ENCODE measurements at places on chromosomes 11 and 22.

DNA sequence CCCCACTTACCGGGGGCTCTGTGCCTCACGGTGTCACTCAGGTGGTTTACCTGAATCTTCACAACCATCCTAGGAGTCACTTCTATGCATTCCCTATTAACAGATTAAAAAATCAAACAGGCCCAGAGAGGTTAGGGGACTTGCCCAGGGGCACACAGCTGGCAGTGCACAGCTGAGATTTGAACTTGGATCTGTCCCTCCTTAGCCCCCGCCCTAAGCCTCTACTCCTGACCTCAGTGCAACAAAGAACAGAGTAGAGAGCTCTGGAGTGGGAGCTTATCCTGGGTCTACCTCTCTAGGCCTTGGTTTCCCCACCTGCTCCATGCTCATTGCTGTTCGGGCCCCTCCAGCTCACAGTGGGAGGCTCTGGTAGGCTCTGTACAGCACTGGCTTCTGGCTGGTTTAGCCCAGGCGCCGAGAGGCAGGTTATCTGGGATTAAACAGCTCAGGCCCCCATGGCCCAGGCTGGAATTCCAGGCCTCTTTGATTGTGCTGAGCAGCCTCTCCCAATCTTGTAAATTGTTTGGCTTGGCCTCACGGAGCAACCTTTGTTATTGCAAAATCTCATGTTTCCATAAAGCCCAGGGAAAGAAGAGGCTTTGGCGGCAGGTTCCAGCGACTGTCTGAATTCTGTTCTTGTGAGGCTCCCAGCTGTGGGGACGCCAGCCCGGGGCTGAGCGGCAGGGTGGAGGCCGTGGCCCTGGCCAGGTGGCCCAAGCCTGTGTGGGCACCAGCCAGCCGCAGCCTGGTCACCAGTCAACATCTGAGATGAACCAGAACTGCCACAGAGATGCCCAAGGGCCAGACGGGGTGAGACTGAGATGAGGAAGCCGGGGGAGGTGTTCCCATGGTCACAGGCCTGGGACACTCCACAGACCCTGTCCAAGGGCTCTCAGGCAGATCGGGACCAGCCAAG is 28.9 kb upstream of the SHISAL1 start:
- DNase-seq: no peak

GRCh38 chr11:3169255-3170043 is 4.3 kb upstream of the OSBPL5 start:
- DNase-seq: no peak

DNA sequence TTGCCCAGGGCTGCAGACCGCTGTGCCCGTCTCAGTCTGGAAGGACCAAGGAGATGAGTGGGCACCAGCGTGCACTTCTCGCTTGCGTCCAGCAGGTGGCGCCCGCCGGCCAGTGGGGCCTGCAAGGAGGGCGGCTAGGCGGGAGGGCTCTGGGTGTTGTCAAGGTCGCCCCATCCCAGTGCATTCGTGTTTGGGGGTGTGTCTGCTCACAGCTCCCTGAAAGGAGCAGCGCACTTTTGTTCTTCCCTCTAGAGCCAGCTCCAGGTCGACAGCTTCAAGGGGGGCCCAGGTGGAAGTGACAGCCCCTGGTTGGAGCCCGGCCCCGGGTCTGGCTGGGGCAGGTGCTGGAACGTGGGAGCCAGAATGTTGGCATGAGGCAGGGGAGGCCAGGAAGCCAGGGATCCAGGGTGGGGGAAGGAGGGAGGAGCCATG is 23.4 kb upstream of the MPPED1 start:
- peak; percentile 79 for DNase-seq

DNA sequence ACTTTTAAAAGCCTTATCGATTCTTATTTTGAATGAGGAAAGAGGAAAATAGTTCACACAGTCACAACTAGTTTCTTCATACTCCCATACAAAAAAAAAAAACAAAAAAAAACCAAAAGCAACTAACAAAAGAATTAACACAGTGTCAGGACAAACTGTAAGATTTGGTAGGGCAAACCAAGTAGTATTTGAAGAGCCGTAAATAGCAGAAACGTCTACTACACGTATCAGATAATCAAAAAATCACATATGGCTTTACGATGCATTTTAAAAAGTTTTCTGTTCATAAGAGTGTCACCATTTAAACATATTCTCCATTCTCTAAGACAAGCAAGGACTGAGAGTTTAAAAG is 2.3 kb downstream of the PICALM start:
- DNase-seq: no peak

DNA sequence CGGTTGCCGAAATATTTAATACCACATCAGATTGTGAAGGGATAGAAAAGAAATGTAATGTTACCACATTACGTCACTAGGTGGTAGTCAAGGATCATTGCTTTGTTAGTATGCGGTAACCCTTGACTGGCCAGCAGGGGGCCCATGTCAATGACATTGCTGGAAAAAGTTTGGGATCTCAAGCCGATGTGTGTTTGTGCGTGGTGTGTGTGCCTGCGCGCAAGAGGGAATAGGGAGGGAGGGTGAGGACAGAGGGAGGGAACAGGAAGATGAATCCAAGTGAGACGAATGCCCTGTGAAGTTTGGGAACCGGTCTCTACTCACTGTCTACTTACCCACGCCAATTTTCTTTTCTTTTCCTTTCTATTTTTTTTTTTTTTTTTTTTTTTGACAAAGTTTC is 10.7 kb upstream of the MRGPRX2 start:
- peak; percentile 75 for DNase-seq

GRCh38 chr22:47607486-47607885 is 845.0 kb downstream of the TBC1D22A start:
- no peak for DNase-seq

DNA sequence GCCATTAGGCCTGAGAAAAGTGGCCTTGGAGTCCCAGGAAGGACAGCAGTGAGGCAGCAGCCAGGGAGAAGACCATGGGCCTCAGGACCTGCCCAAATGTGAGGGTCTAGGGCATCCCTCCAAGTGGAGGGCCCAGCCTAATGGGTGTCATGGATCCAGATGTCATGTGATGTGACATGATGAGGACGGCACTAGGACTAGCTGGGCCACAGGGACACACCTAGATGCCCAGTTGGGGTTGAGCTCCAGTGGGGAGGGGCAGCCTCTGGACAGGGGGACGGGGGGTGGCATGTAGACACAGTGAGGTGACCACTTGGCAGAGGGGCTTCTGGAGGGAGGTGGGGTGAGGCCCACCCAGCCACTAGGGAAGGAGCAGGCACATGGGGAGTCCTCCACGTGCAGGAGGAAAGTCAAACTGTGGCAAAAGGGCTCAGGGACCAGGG is 5.4 kb downstream of the SCARF2 start:
- DNase-seq: no peak

DNA sequence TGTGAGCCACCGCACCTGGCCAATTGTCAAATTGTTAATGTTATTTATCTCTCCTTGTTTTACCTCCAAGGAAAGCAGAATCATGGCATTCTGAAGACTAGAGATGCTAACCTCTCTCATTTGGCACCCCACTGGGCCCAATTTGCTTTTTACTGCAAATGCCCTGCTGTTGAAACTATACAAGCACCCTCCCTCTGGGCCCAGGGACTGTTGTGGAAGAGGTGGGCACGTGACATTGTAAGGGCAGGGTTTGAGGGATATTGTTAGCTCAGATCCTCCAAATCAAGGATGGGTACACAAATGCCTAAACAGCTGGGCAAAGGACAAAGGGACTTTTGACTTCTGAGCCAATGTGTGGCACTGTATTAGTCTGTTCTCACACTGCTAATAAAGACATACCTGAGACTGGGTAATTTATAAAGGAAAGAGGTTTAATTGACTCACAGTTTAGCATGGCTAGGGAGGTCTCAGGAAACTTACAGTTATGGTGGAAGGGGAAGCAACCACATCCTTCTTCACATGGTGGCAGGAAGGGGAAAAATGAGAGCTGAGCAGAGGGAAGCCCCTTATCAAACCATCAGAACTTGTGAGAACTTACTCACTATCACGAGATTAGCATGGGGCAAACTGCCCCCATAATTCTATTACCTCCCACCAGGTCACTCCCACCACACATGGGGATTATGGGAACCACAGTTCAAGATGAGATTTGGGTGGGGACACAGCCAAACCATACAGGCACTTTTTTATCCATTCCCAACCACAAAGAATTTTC is 6.5 kb upstream of the ALDH3B2 start:
- DNase-seq: no peak

GRCh38 chr22:19970479-19971275 is 29.1 kb upstream of the TXNRD2 start:
- peak; percentile 79 for DNase-seq

- peak; percentile 66 for DNase-seq
Observed at GRCh38 chr11:74020539-74020938, 11.7 kb upstream of the UCP3 start.

DNA sequence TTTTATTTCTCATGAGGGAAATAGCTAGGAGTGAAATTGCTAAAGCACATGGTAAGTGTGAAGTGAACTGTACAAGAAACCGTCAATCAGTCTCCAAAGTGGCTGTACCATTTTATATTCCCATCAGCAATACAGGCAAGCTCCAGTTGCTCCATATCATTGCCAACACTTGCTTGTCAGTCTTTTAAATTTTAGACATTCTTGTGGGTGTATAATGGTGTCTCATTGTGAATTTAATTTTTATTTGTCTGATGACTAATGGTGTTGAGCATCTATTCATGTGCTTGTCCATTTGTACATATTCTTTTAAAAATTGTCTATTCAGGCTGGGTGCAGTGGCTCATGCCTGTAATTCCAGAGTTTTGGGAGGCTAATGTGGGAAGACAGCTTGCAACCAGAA is 34.1 kb upstream of the SMCO4 start:
- no peak for DNase-seq

GRCh38 chr11:7451952-7452494 is 33.3 kb upstream of the OLFML1 start:
- no peak for DNase-seq

- DNase-seq: no peak
Observed at GRCh38 chr11:60991457-60991856, 20.0 kb downstream of the CD6 start.

- DNase-seq: no peak
Observed at GRCh38 chr11:69666752-69667536, 8.2 kb downstream of the LTO1 start.

GRCh38 chr22:23240639-23241389 is 60.5 kb downstream of the BCR start:
- DNase-seq: peak; percentile 55

- DNase-seq: peak; percentile 67
Observed at GRCh38 chr11:125404811-125405790, 91.0 kb downstream of the FEZ1 start.

All from activated CD4-positive, alpha-beta T cell treated with anti-CD3 and anti-CD28 coated beads, Interleukin-10, Interleukin-2, amounts not matched to agents 100 ng/mL and 50 ng/mL, durations not matched to agents 16 hours and 8 hours (primary cell).